H1 (cell line): ENCODE measurements at places on chromosomes 1 and 21. TPM values are rescaled to one million over a fixed set of nuclear protein-coding genes. Genes with fewer than 3 reads are reported as not detected.

The FALEC gene
- total RNA-seq: 1.1 TPM in 1 of 2 replicates, not detected in the other

The CLCA1 gene
- not detected in 2 replicates for total RNA-seq

The PHGDH gene
- total RNA-seq: 674 and 687 TPM in 2 replicates

- H3K27me3 ChIP-seq: no peaks in the 10 kb centered on the region
- H3K4me1 ChIP-seq: no peaks in the 10 kb centered on the region; the same call in 1 of the 2 replicates
- H3K27ac ChIP-seq: no peak overlapping the region
- no peaks in the 10 kb centered on the region for H3K36me3 ChIP-seq
Observed at GRCh38 chr1:8810987-8811386, 6.5 kb downstream of the RERE start.

- DNase-seq: no peak
- no peaks in the 10 kb centered on the region for H3K27me3 ChIP-seq
- no peaks in the 10 kb centered on the region for H3K36me3 ChIP-seq
- H3K4me3 ChIP-seq: no peak overlapping the region
- H3K27ac ChIP-seq: no peak overlapping the region
Observed at GRCh38 chr1:231480008-231480407, 48.5 kb upstream of the TSNAX start.

GRCh38 chr1:41622859-41623732 lies 138.6 kb upstream of the EDN2 start:
- H3K36me3 ChIP-seq: no peaks in the 10 kb centered on the region
- no peak overlapping the region for H3K27ac ChIP-seq
- peaks cover 2% of the 10 kb centered on the region for H3K4me1 ChIP-seq

DNA sequence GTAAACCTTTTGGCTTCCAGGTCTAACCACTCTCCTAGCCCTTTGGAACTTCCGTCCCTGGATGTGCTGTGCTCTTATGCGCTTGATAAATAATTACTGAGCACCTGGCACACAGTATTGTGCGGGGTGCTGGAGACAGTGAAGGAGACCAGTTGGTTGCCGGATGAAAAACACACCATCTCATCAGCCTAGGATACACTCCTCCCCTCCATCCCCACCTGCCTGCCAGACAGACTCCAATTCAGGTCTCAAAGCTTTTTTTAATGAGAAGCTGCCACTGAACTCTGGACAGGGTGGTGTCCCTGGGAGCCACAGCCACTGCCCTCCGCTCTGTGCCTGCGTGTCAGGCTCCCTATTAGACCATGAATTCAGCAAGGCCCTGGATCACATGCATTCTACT lies 9.2 kb downstream of the GNB1 start:
- no peaks in the 10 kb centered on the region for H3K4me1 ChIP-seq
- no peaks in the 10 kb centered on the region; the same call in 1 of the 2 replicates for H3K36me3 ChIP-seq

GRCh38 chr1:206679738-206680211 lies 4.9 kb upstream of the MAPKAPK2 start:
- no peak for DNase-seq
- no peak overlapping the region for H3K27ac ChIP-seq
- H3K4me3 ChIP-seq: no peak overlapping the region
- peaks cover 19% of the 10 kb centered on the region for H3K27me3 ChIP-seq
- H3K4me1 ChIP-seq: no peaks in the 10 kb centered on the region

DNA sequence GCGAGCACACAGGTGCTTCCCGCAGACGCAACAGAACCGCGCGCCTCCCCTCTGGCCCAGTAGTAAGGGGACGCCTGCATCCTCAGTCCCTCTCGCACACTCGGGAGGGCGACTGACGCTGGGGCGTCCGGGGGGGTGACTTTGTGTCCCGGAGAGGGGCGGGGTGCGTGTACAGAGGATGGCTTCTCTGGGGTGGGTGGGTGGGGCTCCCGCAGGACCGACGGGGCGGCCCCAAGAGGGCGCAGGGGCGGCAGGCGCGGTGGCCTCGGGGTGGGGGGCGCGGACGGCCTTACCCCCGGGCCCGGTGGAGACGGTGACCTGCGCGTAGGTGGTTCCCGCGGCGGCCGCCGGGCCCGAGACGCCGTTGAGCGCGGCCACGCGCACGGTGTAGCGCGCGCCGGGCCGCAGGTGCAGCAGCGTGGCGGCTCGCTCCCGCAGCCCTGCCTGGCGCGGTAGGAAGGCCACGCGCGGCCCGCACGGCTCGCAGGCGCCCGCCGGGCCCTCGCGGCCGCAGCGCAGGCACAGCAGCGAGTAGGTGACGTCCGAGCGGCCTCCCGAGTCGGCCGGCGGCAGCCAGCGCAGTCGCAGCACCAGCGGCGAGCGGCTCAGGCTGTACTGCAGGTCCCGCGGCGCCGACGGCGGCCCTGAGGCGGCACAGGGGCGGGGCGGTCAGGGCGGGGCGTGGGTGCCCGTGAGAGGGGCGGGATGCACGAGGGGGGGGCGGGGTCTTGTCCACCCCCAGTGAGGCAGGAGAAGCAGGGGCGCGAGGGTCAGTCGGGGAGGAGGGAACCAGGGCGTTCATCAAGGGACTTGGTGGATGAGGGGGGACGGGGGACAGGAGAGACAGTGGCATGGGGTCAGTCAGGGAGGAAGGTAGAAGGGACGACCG lies 12.1 kb downstream of the EPHA10 start:
- H3K27me3 ChIP-seq: peaks cover 34% of the 10 kb centered on the region
- peak; percentile 73 for DNase-seq
- no peaks in the 10 kb centered on the region for H3K36me3 ChIP-seq
- peak overlapping the region; percentile 47 for H3K4me3 ChIP-seq
- no peak overlapping the region for H3K27ac ChIP-seq
